ENCODE measurements at places on chromosomes 7 and 10.

DNA sequence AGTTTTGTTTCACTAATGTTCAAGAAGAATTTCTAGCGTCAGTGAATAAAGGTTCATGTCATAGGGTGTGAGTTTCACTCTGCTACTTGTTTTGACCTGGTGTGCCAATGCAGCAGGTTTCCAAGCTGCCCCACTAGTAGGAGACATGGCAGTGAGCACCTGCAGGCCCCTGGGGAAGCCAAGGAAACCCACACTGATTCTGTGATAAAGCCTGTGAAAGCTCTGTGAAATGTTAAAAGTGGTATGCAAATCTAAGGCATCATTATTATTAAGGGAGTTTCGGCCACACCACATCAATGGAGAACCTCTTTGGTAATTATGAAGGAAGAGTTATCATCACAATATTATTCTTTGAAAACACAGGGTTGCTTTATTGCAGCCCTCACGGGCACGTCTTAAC, 46.4 kb downstream of the ABCB5 start:
- no peak for DNase-seq

DNA sequence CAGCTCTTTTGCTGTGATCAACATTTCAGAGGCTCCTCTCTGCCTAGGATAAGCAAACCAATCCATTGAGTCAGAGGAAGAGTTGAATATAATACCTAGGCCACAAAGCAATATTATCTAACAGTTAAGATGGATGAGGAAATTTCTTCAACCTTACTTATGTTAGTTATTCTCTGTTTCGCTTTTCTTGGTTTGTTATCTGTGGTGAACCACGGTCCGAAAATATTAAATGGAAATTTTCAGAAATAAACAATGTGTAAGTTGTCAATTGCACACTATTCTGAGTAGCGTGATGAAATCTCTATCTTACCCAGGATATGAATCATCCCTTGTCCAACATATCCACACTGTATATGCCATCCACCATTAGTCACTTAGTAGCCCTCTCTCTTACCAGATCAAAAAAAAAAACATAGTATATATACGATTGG, 1.5 kb upstream of the HTR7 start:
- no peak for DNase-seq

DNA sequence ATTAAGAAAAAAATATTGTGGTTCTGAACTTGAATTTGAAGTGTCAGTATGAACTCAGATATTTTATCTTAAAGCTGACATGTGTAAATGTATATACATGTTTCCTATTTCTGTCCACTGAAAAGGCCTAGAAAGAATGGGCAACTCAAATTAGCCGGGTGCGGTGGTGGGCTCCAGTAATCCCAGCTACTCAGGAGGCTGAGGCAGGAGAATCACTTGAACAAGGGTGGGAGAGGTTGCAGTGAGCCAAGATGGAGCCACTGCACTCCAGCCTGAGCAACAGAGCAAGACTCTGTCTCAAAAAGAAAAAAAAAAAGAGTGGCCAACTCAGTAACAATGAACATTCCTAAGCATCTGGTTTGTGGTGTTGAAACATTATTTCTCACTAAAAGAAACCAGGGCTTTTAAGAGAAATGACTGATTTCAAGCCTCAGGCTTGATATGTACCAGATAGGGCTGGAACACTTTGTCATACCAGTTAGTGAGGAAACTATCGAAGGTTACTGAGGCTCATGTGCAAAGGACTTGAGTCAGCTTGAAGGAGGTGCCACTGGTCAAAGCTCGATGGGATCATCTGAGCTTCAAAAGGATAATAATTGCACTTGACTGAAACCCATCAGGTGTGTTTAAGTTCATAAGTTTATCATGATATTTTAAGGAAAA, 40.5 kb downstream of the AOAH start:
- DNase-seq = no peak

GRCh38 chr7:64654796-64655548, 11.0 kb upstream of the ZNF107 start:
- no peak for DNase-seq

DNA sequence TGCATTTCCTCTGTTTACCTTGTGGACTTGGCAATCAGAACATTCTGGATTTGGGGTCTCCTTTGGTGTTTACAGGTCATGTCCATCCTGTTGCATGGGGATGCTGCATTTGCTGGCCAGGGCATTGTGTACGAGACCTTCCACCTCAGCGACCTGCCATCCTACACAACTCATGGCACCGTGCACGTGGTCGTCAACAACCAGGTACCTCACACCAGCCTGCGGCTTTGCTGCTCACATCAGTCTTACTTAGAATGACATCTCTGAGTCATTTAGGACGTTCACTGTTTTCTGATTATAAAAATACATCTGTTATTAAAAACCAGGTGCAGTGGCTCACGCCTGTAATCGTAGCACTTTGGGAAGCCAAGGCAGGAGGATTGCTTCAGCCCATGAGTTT, 67.0 kb upstream of the ZMIZ2 start:
- DNase-seq = no peak

DNA sequence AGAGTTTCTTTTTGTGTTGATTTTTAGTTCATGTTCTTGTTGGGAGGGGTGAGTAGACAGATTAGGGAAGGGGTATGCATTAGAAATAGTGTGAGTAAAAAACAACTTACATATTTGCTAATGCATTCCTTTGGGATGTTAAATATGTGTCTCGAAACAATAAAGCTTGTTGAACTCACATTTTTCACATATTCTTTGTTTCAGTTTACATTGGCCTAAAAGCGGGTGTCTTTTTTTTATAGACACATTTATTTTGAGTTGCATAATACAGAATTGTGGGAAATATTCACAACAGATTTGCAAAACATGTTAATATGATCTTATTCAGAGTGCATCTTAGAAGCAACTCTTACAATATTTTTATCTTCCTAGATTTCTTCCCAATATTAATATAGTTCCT, 337.5 kb upstream of the CNTNAP2 start:
- DNase-seq = no peak

DNA sequence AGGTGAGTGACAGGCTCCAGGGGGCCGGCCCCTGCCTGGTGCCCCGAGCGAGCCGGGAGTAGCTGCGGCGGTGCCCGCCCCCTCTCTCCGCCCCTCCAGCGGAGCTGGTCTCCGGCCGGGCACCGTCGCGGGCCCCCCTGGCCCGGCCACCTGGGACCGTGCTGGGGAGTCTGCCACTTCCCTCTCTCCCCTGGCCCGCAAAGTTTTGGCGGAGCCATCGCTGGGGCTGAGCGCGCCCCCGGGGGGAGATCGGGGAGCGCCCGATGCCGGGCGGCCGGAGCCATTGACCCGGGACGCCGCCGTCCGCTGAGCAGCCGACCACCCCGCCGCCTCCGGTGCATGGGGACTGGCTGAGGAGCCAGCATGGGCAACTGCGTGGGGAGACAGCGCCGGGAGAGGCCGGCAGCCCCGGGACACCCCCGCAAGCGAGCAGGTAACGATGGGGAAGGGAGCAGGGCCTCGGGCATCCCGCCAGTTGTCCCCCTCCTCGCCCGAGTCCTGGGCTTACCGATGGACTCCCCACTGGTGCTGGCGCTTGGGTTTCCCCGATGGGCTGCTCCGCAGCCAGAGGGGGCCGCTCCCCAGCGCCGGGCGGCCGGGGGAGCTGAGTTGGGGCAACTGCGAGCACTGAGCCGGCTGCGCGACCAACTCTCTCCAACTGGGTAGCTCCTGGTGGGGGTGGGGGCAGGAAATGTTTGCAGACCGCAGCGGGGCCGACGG, at the start of gene UBTD1:
Gene UBTD1 (plus strand): TSS at position 84 of the 720 bp plus-strand sequence. CDS start 280 bp downstream, at position 364.
- DNase-seq = peak; percentile 30

DNA sequence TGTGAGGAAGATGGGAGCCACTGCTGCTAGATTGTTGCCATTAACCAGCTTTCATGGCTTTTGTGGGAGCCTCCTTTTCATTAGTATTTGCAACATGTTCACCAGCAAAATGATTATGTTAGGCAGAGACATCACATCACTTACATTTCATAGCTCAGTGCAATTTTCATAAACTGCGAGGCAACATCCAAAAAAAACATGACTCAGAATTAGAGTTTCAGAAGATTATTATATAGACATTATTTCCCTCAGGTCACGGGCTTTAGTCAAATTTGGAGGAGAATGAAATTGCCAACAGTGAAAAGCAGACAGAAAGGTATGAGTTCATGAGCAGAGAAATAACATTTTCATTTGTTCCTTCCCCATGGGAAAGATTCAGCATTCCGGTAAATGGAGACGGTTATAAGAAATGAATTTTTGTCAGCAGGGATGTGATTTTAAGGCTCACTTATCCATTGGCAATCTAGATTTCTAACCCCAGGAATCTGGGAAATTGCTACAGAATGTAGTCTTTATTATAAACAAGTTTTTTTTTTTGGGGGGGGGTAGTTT, 573.2 kb downstream of the AUTS2 start:
- no peak for DNase-seq

DNA sequence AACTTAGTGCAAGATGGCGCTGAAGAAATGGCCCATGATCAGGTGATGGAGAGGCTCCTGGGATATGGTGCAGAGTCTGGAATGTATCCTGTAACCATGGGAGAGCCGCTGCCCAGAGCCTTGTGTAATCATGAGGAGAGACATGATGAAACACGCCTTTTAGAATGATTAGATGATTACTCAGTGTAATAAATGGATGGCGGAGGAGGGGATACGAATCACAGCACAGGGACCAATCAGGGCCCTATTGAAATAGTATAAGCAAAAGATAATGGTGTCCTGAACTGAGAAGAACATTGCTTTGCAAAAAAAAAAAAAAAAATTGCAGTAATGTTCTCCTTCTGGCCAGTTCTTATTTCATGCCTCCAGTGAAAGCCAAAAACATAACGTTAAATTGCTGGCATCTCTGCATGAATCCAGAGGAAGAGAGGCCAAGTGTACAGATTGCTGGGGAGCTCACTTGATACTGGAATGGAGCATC, 668.5 kb upstream of the AUTS2 start:
- DNase-seq = no peak

- DNase-seq = no peak
These were observed 66.3 kb upstream of the INHBA start for GRCh38 chr7:41769162-41769561.

Data from CD4-positive, alpha-beta T cell treated with Interleukin-12 subunit alpha and Interleukin-12 subunit beta, for 1 hour (primary cell).